Occipital lobe (tissue), 3 donors: ENCODE measurements at places on chromosomes 1 and 21. TPM values are rescaled to one million over a fixed set of nuclear protein-coding genes. Genes with fewer than 3 reads are reported as not detected.

Gene C1orf141
- total RNA-seq: not detected

Gene ITPKB
- 3.9 TPM for total RNA-seq

Gene TSPAN2
- 28.5 TPM for total RNA-seq

Gene ALG6
- 73.3 TPM for total RNA-seq

Gene F5
- under 0.01 TPM for total RNA-seq

Gene TIE1
- total RNA-seq: 7.0 TPM

Gene ATP13A2
- total RNA-seq: 59.4 TPM

Gene G0S2
- 2.3 TPM for total RNA-seq

Gene ZNF683
- total RNA-seq: not detected

Gene DMRTA2
- total RNA-seq: 5.8 TPM

Gene MYBPHL
- not detected for total RNA-seq

Gene OR2M3
- total RNA-seq: 0.16 TPM

Gene KCNQ4
- total RNA-seq: 1.7 TPM

Gene LY9
- total RNA-seq: not detected

Gene ADORA1
- 24.0 TPM for total RNA-seq

Gene EPS8L3
- total RNA-seq: not detected

Gene LCE1D
- total RNA-seq: not detected

Gene GLMN
- 42.6 TPM for total RNA-seq

Gene HIPK1
- 45.2 TPM for total RNA-seq

Gene CORT
- 3.0 TPM for total RNA-seq

Gene AIRE
- not detected for total RNA-seq

Gene RRP1
- 14.0 TPM for total RNA-seq

Gene FCRL5
- total RNA-seq: not detected

Gene SCCPDH
- total RNA-seq: 53.2 TPM

Gene WDR77
- total RNA-seq: 21.1 TPM

Gene VPS72
- 75.3 TPM for total RNA-seq

Gene NES
- 24.0 TPM for total RNA-seq

Gene SH3GLB1
- 107 TPM for total RNA-seq

Gene VAV3
- total RNA-seq: 2.8 TPM

Gene CD5L
- 1.2 TPM for total RNA-seq

Gene PCBP3
- 5.5 TPM for total RNA-seq

Gene CFAP45
- total RNA-seq: 0.47 TPM

Gene KMO
- 0.47 TPM for total RNA-seq

Gene PEA15
- total RNA-seq: 99.0 TPM

Gene PADI4
- total RNA-seq: not detected

Gene ADGRL4
- 3.1 TPM for total RNA-seq

Gene PLA2G2A
- total RNA-seq: not detected

Gene NTMT2
- not detected for total RNA-seq

Gene S100A7
- not detected for total RNA-seq

Gene COL8A2
- total RNA-seq: 1.1 TPM

Gene HCN3
- total RNA-seq: 15.6 TPM

Gene MROH9
- total RNA-seq: not detected

Gene HS2ST1
- total RNA-seq: 39.1 TPM

Gene LEFTY1
- total RNA-seq: 0.47 TPM

Gene SLC25A34
- total RNA-seq: 1.2 TPM

Gene HYI
- 32.1 TPM for total RNA-seq
